GM18507 (cell line): ENCODE measurements at places on chromosomes 16 and 17.

- no peak for DNase-seq
Observed at GRCh38 chr17:30391534-30391933, 12.8 kb downstream of the CPD start.

- DNase-seq, result no peak
Observed at GRCh38 chr16:280552-280951, at the start of gene ARHGDIG. ARHGDIG (plus strand) TSS chr16:280591; CDS start chr16:280681, 90 bp downstream.

- DNase-seq, result no peak
Observed at GRCh38 chr17:68377771-68378267, 79.5 kb downstream of the WIPI1 start.

GRCh38 chr16:35011-35677 is 18.3 kb downstream of the POLR3K start:
- DNase-seq, result no peak

DNA sequence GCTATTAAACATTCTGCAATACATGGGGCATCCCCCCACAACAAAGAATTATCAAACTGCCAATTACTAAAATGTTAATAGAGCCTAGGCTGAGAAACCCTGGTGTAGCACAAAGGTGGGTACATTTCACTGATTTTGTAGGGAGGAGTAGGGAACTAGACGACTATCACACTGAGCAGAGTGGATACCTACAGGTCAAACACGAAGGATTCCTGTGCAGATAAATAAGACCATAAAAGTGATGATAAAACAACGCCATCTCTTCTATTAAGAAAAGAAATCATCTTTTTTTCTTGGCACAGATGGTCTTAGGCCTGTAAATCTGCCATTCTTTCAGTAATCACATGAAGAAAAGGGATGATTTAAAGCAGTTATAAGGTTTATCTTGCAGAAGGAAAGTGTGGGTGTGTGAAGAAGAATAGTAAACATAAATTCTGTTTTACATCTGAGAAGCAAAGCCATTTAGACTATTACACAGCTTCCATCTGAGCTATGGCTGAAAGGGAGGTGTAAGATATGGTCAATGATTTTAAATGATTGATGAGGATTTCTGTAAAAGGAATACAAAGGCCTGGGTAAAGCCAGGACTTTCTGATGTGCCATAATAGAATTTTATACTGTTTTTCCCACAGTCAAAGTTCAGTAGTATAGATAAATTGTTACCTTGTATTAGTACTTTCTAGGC is 429.4 kb upstream of the GOT2 start:
- DNase-seq, result no peak

DNA sequence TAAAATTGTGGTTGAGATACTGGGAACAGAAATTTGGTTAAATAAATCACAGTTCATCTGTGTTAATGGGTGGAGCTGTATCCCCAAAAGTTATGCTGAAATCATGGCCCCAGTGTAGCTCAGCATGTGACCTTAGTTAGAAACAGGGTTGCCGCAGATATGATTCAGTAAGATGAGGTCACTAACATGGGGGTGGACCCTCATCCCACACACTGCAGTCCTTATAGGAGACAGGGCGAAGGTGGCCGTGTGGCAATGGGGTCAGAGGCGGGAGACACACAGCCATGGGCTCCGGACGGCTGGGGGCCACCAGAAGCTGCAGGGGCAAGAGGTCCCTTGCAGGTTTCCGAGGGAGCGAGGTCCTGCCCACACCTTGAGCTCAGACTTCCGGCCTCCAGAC is 10.7 kb downstream of the GALNS start:
- DNase-seq, result no peak

DNA sequence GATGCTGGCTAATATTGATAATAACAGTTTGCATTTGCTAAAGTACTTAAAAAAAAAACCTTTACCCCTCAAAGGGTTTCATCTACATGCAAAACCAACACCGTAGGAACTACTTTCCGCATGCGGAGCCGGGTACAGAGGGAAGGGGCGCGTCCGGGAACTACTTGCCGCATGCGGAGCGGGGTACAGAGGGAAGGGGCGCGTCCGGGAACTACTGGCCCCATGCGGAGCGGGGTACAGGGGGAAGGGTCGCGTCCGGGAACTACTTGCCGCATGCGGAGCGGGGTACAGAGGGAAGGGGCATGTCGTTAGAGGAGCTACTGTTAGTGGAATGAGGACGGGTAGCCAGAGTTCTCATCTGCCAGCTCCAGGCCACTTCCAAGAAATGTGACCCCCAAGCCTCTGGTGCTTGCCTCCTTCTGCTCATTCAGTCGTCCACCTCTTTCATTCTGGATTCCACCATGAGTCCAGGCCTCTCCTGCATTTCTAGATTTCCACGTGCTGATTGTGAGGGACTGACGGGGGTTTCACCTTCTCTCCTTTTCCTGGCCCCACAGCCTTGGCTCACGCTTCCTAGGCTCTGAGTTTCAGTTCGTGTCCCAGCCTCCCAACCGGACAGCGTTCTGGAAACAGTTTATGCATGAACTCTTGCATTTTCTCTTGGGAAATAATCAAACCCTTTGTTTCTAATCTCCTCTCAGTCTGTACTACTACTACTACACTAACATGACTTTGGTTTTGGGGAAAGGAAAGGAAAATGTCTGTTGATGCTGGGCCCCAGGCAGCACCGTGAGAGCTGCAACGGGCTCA is 26.9 kb downstream of the MINK1 start:
- DNase-seq, result no peak

DNA sequence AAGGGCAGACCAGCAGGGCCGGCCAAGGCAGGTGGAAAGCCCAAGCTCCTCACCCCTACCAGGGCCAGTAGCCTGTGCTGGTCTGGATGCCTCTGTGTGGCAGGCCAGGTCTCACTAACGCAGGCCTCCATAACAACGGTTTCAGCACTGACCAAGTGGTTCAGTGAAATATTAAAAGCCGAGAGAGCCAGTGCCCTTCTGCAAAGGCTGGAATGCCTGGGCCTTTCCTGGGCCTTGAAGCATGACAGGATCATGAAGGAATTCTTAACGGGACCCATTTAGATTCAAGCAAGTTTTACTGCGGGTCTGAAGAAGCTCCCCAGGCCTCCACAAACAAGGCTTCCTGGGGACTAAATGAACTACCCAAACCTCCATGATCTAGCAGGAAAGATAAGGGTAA is 16.3 kb downstream of the ADAD2 start:
- DNase-seq, result no peak

GRCh38 chr17:57747221-57748017 is 2.3 kb upstream of the CCDC182 start:
- no peak for DNase-seq

DNA sequence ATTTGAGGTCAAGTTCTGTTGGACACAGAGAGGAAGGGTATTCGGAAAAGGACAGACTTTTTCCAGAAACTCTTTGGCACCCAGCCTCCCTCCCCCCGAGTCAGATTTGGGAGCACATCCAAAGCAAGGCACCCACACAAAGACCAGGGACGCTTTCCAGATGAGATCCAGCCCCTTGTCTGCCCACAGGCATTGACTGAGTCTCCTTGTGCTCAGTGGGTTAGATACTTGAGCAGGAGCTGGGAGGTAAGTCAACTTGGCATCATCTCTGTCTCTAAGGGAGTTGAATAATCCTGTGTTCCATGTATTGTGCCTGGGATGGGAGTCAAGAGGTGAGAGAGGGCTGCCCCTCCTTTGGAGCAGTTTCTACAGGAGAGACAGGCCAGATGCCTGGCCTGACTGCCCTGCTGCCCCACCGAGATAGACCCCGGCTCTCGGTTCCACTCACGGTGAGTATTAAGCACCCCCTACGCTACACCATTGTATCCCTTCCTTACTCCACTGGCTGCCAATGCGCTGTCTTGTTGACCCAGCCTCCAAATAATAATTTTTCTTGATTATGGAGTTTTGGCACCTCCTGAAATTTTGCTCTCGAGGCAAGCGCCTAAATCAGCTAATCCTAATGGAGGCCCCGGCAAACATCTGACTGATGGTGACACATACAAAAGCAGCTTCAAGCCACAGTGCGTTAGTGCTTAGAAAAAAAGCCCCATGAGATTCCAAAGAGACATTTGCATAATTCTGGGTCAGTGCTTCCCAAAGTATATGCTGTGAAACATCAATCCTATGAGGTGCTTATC is 29.6 kb upstream of the MAP3K14 start:
- DNase-seq, result no peak

DNA sequence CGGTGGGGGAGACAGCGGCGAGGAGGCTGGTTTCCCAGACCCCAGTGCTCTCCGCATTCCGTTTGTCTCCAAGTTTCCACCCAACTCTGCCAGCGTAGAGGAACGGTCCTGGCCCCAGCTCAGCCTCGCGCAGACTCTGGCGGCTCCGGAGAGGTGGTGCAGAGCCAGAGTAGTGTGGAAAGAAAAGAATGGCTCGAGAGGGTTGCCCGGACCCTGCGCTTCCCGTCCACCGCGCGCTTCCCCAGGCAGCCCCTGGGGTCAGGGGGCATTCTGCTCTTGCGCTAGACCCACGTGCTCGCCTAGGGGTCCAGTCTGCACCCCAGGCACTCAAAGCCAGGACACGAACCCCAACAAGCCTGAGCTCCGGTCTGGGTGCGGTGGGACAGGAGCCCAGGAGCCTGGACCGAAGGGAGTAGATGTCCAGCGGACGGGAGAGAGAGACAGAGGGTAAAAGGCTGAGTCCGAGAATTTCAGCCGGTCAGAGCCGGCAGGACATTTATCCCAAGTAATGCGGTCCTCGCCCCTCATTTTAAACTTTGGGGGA is 3.8 kb downstream of the PMP22 start:
- DNase-seq, result no peak

GRCh38 chr17:40809721-40810421 is 10.1 kb upstream of the KRT28 start:
- no peak for DNase-seq
